Peyer's patch (tissue), 4 donors: ENCODE measurements at places on chromosomes 16 and 17.

GRCh38 chr17:79019632-79020584 lies 4.1 kb upstream of the C1QTNF1 start:
- peak; percentile 70 for DNase-seq

DNA sequence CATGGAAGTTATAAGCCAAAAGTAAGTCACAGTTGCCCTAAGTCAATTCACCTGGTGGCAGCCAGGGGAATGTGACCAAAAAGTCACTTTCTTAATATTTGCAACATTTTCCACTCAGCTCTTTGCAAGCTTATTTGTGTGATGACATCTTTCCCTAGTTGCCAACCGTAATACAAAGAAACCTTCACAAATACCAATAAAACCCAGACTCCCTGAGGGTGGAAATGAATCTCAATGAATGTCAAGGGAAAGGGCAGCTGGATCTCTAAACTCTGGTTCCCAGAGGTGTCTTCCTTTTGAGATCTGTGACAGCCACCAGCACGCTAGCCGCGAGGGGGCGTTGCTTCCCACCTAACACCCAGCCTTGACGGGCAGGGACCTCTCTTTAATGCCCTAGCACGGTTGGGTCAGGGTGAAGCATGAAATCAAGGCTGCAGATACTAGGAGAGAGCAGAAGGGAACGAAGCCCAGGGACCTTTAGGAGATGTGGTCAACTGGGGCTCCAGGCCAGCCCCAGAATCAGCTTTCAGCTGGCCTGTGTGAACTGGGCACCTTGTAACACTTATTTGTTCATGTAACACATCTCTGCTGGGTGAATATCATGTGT lies 82.2 kb downstream of the CMC2 start:
- DNase-seq: no peak

- DNase-seq: no peak
Measured at GRCh38 chr17:40843242-40843641, 20.8 kb upstream of the KRT10 start.

DNA sequence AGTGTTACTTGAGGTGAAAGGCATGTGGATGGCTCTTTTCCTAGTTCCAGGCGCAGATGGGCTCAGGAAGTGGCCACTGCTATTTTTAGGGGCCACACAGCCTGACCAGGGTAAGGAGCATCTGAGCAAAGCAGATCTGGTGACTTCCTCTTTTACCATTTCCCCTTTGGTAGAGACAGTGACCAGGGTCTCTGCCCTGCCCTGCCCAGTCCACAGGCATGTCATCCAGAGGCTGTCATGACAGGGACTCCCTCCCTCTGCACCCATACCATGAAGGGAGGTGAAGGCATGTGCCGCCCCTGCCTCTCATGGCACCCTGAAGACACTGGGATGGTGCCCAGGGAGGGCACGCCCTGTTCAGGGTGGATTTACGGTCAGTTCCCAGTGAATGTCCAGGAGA lies 2.2 kb downstream of the PLA2G15 start:
- DNase-seq: no peak

DNA sequence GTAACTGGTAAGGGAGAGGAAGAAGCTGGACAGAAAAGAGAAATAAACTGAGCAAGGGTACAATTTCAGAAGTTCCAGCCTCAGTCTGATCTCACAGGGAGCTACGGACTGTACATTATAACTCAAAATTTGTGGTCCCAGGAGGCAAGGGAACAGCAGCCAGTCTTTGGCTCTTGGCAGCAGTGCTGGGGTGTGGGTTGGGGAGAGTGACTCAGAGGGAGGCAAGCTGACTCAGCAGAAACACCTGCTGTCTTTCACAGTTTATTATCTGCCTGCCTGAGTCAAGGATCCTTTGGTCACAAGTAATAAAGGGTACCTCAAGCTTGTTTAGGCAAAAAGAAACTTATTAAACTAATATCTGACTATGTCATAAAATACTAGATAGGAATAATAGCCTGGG lies 73.5 kb upstream of the KIF2B start:
- DNase-seq: no peak

DNA sequence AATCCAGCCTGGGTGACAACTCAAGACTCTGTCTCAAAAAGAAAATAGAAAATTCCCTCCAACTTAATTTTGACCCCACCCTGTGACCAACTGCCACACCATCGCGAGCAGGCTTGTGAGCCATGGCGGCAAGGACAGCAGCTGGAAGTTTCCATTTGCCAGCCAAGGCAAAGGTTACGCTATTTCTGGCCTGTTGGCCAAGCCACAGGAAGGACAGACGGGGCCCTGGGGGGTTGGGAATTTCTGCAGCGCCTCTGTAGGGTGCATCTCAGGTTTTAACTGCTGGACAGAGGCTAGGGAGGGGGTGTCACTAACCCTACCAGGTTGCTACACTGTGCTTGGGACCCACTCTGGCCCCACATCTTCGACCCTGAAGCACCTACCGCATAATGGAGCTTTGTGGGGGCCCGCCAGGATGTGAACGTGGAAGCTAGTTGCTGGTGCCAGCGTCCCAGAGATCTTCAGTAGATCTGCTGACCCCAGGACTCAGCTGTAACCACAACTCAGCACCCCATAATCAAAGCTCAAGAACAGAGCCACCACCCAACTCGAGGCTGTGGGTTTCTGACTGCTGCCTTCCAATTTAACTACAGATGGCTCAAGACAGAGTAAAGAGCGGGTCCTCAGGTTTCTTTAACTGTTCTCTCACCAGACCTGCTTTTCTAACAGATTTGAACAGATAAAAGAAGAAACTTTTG lies 10.9 kb downstream of the KIFC3 start:
- DNase-seq: no peak

GRCh38 chr16:85107083-85107482 lies 5.2 kb downstream of the CIBAR2 start:
- no peak for DNase-seq

DNA sequence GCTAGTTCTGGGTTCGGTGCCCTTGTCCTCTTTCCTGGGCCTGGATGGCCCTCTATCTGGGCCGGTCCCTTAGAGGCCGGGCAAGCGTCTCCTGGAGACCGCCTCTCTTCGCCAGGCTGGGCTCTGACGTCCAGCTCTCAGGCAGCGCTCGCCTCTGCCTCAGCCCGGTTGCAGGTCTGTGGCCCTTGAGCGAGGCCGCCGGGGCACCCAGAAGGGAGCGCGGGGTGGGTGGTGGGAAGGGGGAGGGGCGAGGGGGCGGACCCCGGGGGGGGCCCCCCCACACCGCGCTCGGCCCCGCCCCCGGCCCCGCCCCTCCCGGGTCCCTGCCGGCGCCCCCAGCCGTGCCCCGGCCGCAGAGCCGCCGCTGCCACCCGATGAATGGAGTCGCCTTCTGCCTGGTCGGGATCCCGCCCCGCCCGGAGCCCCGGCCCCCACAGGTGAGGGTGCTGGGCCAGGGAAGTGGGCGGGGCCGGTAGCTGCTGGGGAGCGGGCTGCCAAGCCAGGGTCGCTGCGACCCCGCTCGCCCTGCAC lies at the start of gene ARHGAP23:
ARHGAP23 (plus strand) TSS at position 353 of the 531 bp plus-strand sequence; CDS start at position 375, 22 bp downstream.
- DNase-seq: no peak

DNA sequence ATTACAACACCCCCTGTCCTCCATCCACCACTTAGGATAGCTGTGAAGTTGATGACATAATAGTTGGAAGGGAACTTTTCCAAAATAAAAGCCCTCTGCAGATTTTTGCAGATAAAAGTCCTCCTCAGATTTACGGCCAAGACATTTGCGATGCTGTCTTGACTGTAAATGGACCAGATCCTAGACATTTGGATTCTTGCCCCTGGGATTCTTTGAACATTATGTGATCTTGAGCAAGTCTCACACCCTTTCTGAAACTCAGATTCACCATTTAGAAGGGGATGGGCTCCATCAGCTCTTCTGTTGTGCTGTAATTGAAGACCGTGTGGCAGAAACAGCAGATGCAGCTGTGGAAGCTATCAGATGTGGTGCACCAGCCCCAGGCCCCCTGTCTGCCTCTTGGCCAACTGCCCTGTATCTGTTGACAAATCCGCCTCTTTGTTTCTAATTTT lies 153.9 kb upstream of the CACNG3 start:
- no peak for DNase-seq

DNA sequence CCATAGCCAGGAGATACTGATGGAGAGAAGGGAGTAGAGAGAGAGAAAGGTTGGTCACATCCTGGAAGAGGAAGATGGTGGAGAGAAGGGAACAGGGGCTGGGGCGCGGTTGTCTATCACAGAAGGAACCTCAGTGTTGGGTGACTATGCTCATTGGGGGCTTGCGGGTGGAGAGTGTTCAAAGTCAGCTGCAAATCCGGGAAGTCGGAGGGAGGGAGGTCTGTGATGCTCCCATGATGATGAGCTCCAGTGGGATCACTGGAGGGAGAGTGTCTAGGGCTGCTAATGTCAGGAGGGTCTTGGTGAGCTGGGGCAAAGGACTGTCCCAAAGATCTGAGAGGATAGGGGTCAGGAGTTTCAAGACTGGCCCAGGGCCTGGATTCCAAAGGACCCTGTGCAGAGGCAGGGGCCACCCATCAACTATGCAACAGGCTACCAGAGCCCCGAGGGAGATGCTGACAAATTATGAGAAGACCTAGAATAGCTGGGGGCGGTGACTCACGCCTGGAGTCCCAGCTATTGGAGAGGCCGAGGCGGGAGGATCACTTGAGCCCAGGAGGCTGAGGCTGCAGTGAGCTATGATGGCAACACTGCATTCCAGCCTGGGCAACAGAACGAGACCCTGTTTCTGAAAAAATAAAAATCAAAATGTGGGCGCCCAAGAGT lies 2.6 kb downstream of the SPDYE4 start:
- DNase-seq: no peak

DNA sequence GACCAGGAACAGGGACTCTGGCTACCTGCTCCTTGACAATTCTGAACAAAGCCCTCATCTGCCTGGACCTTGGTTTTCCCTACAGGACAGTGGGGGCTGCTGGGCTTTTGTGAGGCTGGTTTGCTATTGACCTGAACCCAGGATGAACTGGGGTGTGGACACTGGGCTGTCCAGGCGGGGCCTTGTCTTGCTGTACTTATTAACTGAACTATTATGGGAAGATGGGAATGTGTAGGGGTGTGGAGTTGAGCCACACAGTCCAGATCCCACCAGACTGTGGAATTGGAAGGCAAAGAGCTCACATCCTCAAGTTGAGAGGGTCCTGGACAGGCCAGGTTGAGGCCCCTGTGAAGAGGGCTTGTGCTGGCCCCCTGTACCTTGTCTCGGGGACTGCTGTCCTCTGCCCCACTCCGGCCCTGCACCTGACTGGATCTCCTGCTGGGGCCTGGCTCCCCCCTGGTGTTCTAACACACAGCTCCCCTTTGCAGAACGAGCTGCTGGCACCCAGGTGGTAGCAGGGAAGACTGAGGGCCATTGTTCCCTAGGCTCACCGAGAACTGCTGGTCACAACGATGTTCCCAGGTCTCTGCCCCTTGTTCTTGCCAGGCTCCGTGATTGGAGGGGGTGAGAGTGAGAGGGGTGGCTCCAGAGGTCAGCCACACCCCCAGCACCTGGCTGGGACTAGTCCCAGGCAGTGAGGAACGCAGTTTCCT lies 51.8 kb upstream of the CDC42EP4 start:
- DNase-seq: no peak

DNA sequence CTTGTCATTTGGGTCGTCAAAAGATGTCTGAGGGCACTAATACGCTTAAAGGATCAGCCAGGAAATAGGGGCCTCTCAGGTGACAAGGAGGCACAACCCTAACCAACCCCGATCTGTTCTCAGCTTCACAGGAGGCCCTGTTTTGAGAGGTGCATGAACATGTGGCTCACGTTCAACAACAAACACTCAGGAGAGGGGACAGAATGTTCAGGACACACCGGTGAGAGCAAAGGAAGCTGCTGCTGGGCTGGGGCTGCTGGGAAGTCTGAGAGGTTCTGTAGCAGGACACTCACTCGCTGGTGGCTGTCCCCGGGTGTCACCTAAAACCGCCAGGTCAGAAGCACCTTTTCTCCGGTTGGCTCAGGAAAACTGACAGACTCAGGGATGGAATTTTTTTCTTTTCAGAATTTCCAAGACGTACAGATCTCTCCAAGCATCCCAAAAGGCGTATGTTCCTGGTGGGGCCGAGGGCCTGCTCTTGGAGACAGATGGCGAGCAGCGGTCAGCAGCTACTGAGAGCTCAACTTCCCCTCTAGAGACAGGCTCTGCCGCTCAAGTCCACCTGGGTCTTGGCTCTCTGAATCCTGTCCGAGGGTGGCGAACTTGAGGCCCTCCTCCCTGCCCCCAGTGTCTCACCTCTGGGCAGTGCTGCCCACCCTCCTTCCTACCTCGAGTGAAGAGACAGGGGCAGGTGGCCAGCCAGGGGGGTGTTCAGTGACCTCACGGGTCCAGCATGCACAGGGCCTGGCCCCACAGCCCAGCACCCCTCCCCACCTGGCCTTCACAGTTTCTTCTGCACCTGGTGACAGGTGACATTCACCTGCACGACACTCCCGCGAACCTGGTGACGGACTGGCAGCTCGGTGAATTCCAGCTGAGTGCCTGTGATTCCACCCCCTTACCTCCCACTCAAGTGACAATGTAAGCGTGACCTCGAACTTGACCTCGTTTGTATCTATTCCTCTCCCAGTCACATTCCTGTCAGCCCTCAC lies 22.9 kb downstream of the CLUH start:
- peak; percentile 53 for DNase-seq

- peak; percentile 80 for DNase-seq
Measured at GRCh38 chr16:23506606-23506994, 3.7 kb downstream of the GGA2 start.

GRCh38 chr17:66165537-66166123 lies 26.3 kb downstream of the CEP112 start:
- DNase-seq: no peak

GRCh38 chr16:55943267-55943666 lies 68.1 kb upstream of the CES5A start:
- no peak for DNase-seq

DNA sequence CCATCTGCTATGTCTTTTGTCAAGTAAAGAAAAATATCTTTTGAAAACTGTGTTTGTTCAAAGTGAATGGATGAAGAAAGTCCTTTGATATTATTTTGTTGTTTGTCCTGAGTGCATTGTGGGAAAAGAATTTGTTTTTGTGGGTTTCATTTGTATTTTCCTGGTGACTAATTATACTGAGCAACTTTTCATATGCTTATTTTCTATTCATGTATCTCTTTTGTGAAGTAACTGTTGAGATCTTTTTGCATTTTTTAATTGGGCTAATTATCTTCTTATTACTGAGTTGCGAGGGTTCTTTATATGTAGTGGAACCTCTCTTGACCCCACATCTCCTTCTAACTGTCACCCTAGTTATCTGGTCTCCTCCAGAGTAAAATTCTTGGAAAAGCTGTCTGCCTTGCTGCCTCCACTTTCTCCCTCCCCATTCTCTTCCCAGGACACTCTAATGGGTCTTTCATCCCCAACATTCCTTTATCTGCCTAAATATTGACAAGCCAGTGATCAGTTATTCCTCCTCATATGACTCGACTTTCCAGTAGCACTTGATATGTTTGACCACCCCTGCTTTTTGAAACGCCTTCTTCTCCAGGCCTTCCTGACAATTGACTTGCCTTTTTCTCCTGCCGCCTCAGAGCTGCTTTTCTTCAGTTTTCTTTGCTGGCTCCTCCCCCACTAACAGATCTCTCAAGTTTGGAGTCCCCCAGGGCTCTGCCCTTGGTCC lies 117.6 kb upstream of the HAS3 start:
- DNase-seq: no peak

- DNase-seq: no peak
Measured at GRCh38 chr16:66121466-66121865, 245.0 kb upstream of the CDH5 start.

- DNase-seq: no peak
Measured at GRCh38 chr17:59737324-59737723, 29.9 kb downstream of the VMP1 start.
